ENCODE measurements at places on chromosomes 6 and 20. TPM values are rescaled to one million over a fixed set of nuclear protein-coding genes. Genes with fewer than 3 reads are reported as not detected.

- H3K4me3 ChIP-seq, result peak overlapping the region; percentile 52
- no peaks in the 10 kb centered on the region for H3K4me1 ChIP-seq
- H3K36me3 ChIP-seq, result no peaks in the 10 kb centered on the region
- H3K27ac ChIP-seq, result no peak overlapping the region
Measured at GRCh38 chr6:70180901-70181599, 121.8 kb downstream of the COL9A1 start.

- H3K4me3 ChIP-seq, result no peak overlapping the region
- H3K4me1 ChIP-seq, result peaks cover 42% of the 10 kb centered on the region
- H3K36me3 ChIP-seq, result peaks cover 37% of the 10 kb centered on the region
Measured at GRCh38 chr6:111743360-111743759, 129.9 kb downstream of the FYN start.

- H3K4me1 ChIP-seq, result no peaks in the 10 kb centered on the region
- H3K27ac ChIP-seq, result peak overlapping the region; percentile 39
- no peak overlapping the region for H3K4me3 ChIP-seq
- DNase-seq, result no peak
- peaks cover 5% of the 10 kb centered on the region for H3K27me3 ChIP-seq
- H3K36me3 ChIP-seq, result no peaks in the 10 kb centered on the region
Measured at GRCh38 chr20:44409132-44409600, 53.7 kb downstream of the HNF4A start.

- H3K27ac ChIP-seq, result no peak overlapping the region
- no peaks in the 10 kb centered on the region for H3K27me3 ChIP-seq
- peaks cover 23% of the 10 kb centered on the region for H3K4me1 ChIP-seq
- no peaks in the 10 kb centered on the region for H3K36me3 ChIP-seq
- no peak for DNase-seq
- H3K4me3 ChIP-seq, result no peak overlapping the region
Measured at GRCh38 chr20:38214256-38215193, 46.0 kb downstream of the KIAA1755 start.

DNA sequence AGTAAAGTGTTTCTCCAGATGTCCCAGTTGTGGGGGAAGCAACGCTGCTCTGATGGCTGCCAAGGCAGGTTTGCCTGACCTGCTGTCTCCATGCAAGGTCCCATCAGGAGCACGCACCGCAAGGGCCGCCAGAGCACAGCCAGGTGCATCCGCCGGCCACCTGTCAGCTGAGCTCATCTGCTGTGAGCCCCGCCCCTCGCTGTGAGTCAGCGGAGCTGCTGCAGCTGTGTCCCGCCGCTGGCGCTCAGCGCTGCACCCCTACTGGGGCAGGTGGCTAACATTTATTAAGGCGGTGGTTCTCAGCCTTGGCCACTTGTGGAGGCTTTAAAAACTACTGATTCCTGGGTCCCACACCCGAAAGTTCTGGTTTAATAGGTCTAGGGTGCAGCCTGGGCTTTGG, 225.7 kb downstream of the UST start:
- H3K36me3 ChIP-seq, result no peaks in the 10 kb centered on the region
- H3K4me3 ChIP-seq, result no peak overlapping the region
- peaks cover 16% of the 10 kb centered on the region for H3K27me3 ChIP-seq
- DNase-seq, result peak; percentile 75
- H3K27ac ChIP-seq, result no peak overlapping the region

The GRIK2 gene
- 4.8 TPM for total RNA-seq
